ENCODE measurements at places on chromosomes 5 and 9. TPM values are rescaled to one million over a fixed set of nuclear protein-coding genes. Genes with fewer than 3 reads are reported as not detected.

- H3K27me3 ChIP-seq = no peaks in the 10 kb centered on the region
- no peaks in the 10 kb centered on the region for H3K4me1 ChIP-seq
- H3K27ac ChIP-seq = no peak overlapping the region
Measured at GRCh38 chr5:170479484-170479883, 24.3 kb upstream of the KCNIP1 start.

DNA sequence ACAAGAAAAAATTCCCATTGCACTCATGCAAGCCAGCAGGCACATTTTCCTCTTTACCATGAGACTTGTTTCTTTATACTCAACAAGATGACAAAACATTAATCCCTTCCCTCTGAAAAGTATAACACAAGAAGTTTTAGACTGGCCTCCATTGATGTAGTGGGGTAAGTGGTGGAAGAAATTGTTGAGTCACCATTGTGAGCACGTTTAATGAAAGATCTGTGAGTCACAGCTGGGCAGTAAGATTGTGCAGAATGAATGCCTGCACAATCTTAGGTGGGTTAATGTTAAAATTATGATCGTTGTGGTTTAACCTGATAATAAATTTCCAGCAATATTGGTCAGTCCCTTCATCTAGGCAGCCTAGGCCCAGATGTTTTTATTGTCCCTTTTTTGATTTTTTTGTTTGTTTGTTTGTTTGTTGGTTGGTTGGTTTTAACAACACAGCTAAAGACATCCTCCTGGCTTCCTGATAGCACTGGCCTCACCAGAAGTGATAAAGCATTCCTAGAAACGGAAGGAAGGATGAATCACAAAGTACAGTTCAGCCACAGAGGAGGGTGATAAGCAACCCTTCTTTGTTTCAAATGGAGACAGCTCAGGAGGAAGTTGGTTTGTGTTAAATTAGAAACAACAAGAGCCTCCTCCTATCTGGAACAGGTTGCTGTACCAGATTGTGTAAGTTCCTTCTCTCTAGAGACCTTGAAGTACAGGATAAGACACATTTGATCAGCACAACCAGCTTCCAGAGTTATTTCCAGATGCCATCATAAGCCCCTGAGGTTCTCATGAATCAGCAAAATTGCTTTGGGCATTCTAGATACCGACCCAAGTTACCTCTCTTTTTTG lies 40.3 kb downstream of the SLC24A2 start:
- no peaks in the 10 kb centered on the region for H3K36me3 ChIP-seq
- no peaks in the 10 kb centered on the region for H3K4me1 ChIP-seq
- H3K4me3 ChIP-seq = no peak overlapping the region
- no peak for DNase-seq
- H3K27ac ChIP-seq = no peak overlapping the region

The GDA gene
- total RNA-seq = not detected

The HACD4 gene
- 12.1 TPM for total RNA-seq

The TNFAIP8 gene
- total RNA-seq = 1.2 TPM

The GLRA1 gene
- total RNA-seq = not detected
